ENCODE measurements at places on chromosomes 16 and 17.

DNA sequence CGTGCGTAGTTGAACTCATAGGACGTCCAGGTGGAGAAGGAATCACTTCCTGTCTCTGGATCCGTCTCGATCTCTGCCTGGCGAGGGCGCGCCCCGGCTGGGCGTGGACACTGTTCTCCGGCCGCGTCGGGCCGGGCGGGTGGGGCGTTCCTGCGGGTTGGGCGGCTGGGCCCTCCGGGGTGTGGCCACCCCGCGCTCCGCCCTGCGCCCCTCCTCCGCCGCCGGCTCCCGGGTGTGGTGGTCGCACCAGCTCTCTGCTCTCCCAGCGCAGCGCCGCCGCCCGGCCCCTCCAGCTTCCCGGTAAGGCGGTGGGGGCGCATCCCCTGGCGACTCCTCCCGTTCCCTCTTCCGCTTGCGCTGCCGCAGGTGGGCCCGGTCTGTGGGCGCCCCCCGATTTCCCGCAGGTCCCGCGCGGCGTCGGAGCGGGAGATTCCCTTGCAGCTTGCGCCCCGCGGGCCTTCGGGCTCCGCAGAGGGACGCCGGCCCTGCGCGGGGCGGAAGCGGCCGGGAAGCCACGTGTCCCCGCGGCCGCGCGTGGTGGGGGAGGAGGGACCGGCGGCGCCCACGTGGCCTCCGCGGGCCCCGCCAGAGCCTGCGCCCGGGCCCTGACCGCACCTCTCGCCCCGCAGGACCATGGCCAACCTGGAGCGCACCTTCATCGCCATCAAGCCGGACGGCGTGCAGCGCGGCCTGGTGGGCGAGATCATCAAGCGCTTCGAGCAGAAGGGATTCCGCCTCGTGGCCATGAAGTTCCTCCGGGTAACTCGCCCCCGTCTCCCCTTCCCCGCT, at the start of gene NME2:
Gene NME2, plus strand, starts transcription at position 214 of the 789 bp plus-strand sequence. Its CDS starts 420 bp downstream, at position 634.
- DNase-seq, result peak; percentile 4

DNA sequence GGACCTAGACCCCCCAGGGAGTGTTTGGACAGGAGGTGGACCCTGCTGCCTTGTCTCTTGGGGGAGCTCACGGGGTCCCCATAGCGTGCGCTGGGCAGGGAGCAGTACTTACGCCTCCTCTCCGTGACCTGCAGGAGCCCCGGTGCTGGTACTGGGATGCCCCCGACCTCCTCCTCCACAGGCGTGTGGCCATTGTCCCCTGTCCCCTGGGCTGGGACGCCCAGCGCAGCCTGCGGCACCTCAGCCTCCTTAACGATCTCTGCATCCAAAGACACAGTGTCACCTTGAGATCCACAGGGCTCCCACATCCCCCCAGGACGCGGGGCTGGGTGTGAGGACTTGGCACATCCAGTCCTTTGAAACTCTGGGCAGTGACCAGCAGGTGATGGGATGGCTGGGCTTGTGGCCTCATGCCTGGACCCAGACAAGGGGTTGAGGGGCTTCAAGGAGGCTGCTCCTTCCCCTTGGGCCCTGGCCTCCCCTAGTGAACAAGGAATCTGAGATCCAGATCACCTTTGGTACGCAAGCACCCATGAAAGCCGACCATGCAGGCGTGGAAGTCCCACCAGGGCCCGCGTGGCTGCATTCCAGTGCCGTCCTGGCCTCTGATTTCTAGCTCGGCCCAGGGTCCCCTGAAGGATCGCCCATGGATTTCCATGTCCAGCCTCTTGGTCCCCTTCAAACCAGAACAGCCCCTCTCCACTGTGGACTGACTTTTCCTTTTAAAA, 9.9 kb downstream of the DBNDD1 start:
- DNase-seq, result no peak

DNA sequence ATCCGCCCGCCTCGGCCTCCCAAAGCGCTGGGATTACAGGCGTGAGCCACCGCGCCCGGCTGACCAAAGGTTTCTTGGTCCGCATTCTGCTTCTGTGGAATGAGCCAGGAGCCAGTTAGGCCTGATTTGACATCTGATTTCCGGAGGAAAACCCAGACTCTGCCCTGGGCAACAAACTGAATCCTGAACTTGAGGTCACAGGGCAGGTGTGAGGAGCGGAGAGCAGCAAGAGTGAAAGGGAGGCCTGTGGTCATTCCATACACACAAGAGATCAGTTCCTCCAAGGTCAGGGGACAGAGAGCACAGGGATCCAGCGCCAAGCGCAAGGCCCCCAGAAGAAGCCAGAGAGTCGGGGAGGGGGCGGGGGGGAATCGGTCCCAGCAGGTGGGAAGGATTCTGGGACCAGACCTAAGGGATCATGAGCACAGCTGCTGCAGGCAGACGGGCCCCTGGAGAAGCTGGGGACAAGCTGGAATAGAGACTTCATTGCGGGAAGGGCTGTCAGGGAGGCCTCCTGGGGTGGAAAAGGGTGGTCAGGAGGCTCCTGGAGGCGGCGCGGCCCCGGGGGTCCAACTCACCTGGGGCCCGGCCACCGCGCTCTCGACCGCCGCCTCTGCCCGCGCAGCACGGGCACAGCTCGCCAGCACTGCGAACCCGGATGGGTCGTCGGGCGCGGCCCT, 436 bp downstream of the SHPK start:
- DNase-seq, result no peak

DNA sequence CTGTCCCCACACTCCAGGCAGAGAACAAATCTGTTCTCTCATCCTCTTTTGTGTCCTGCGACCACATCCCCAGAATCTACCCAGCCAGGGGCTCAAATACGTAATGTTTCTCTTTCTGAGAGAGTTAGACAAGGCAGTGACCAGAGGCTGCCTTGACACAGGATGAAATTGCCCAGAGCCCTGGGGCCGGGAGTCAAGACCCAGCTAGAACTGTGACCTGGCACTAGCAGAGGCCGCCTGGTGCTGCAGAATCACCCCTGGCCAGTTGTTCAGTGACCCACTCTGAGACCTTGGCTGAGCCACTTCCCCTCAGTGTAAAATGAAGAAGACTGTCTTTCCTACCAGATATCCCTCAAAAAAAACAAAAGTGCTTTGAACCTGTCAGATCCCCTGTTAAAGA, 72.5 kb downstream of the USP22 start:
- no peak for DNase-seq

DNA sequence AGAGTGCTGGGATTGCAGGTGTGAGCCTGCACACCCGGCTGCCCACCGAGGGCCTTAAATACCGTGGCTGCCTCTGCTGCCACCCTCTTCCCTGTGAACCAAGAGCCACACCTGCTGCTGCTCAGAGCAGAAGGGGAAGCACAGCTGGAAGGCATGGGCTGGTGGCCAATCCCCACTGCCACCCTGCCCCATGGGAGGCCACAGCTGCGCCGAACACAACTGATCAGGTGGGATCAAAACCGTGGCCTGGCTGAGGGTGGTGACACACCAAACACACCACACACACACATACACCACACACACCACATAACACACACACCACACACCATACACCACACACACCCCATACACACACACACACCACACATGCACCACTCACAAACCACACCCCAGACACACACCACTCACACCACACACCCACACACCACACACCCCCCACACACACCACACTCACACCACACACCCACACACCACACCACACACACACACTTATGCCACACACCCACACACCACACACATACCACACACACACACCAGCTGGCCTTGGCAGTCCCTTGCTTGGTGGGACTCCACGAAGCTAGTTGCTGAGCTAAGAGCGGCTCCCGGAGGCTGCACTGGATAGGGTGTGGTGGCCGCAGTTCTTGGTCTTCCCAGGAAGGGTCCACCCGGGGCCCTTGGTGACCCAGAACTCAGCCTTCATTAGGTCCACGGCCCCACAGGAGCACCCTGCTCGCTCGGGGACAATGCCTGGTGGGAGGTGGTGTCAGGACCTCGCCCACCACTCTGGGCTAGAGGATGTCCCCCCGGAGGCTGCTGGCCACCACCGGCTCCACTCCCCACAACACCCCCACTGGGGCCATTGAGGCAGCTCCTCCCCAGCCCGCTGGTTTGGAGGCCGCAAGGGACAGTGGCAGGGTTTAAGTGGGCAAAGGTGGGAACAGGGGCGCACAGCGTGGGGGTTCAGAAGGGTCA, 14.9 kb downstream of the CEP131 start:
- DNase-seq, result no peak

GRCh38 chr17:34692920-34693319, 113.5 kb downstream of the TMEM132E start:
- no peak for DNase-seq

DNA sequence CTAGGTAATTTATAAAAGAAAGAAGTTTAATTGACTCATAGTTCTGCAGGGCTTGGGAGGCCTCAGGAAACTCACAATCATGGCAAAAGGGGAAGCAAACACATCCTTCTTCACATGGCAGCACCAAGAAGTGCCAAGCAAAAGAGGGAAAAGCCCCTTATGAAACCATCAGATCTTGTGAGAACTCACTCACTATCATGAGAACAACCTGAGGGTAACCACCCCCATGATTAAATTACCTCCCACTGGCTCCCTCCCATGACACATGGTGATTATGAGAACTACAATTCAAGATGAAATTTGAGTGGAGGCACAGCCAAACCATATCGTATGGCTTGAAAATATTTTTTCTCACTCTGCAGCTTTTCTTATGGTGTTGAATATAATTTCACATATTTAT, 151.7 kb downstream of the ANKFN1 start:
- no peak for DNase-seq

DNA sequence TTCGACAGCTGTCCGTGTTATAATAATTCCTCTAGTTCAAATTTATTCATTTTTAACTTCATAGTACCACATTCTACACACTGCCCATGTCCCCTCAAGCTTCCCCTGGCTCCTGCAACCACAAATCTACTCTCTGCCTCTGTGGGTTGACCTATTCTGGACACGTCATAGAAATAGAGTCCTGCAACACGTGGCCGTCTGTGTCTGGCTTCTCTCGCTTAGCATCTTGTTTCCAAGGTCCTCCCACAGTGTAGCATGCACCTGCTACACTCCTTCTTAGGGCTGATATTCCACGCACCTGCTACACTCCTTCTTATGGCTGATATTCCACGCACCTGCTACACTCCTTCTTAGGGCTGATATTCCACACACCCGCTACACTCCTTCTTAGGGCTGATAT, 16.5 kb downstream of the SCGB1C2 start:
- DNase-seq, result no peak

- DNase-seq, result no peak
These were observed 28.7 kb downstream of the IFT140 start for GRCh38 chr16:1583180-1583579.

GRCh38 chr16:9630119-9630518, 538.7 kb downstream of the HAPSTR1 start:
- no peak for DNase-seq

DNA sequence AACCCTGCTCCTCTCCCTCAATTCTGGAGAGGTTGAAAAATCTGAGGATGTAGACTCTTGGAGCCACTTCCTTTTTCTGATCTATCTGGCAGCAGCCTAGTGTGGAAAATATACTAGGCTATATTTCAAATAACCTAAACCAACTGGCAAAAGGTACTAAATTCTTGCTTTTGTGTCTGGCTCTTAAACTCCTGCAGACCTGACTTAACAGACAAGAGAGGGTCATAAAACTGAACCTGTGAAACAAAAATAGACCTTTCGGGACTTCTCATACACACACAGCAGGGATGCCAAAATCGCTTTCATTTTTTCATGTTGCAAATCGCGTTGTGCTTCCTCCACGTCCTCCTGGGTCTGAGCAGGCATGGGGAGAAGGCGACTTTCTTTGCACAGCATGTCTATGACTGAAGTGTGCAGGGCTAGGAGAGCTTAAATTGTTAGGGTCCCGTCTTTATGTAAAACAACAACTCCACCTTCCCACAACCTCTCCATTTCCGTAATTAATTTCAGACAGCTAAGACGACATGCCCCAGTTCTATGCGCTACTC, 520.7 kb upstream of the PSMD7 start:
- no peak for DNase-seq

- no peak for DNase-seq
These were observed at the start of gene FSCN2 for GRCh38 chr17:81527591-81528383. Gene FSCN2 (plus strand): TSS chr17:81528377. CDS start chr17:81528532, 155 bp downstream.
